ENCODE measurements at places on chromosomes 12 and 14.

DNA sequence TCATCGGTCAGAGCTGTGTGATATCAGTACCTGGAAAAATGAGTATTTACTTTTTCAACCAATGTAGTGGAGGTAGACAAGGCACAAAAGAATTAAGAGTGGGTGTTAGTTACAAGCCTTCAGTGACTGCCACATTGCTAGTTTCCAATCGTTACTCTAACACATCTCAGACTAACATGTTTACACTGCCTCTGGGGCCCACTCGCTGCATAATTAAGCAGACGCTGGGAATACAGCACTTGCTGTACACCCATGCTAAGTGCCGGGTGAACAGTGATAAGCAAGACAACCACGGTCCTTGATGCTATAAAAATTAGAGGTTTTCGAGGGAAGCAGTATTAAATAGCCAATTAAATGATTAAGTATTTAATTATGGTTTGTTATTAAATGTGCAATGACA lies 1147.6 kb downstream of the AACS start:
- no peak for DNase-seq

GRCh38 chr12:122850695-122851350 lies 15.6 kb downstream of the HIP1R start:
- DNase-seq, result no peak

- DNase-seq, result no peak
Observed at GRCh38 chr12:28586481-28586880, 396.2 kb downstream of the CCDC91 start.

- no peak for DNase-seq
Observed at GRCh38 chr12:70007687-70008086, 182.7 kb downstream of the MYRFL start.

DNA sequence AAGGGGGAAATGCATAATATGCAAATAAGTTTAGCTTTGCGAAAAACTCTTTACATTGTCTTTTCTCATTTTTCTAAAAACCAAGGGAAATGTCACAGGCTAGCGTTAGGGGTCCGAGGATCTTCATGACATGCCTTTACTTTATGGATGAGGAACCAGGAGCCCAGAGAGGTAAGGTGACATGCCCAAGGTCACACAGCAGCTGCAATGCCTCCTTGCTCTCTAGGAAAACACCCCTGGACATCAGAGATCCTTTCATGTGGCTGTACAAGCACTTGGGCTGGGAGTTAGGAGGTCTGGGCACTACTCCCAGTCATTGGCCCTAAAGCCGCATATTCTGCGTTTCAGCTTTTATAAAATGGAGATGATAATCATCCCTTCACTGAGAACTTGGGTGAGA lies 741 bp downstream of the PROX2 start:
- DNase-seq, result no peak

DNA sequence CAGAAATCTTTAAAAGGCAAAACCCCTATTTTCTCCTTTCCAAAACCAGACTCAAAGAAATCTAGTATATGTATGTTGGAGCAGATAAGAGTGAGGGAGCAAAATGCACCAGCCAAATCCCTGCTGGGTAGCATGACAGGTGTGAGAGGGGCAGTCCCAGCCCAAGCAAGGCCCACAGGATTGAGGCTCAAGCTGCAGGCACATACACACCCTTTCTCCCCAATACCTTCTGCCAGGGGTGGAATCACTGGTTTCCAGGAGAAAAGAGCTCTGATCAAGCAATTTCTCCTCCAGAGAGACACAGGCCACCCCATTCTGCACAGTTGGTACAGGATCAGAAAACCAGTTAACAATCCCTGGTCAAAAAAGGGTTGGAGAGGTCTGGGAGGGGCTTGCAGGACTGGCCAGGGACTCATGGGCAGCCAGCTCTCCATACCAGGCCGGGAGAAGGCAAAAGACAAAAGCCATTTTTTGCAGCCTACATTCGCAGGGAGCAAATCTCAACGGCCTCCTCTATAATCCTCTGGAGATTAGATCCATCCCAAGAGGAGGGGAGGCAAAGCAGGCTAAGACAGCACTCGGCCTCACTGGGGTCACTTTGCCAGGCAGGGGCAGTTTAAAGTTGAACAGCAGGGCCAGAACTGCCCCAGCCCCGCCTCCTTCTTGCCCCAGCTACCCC lies 2.1 kb downstream of the KMT2D start:
- no peak for DNase-seq

DNA sequence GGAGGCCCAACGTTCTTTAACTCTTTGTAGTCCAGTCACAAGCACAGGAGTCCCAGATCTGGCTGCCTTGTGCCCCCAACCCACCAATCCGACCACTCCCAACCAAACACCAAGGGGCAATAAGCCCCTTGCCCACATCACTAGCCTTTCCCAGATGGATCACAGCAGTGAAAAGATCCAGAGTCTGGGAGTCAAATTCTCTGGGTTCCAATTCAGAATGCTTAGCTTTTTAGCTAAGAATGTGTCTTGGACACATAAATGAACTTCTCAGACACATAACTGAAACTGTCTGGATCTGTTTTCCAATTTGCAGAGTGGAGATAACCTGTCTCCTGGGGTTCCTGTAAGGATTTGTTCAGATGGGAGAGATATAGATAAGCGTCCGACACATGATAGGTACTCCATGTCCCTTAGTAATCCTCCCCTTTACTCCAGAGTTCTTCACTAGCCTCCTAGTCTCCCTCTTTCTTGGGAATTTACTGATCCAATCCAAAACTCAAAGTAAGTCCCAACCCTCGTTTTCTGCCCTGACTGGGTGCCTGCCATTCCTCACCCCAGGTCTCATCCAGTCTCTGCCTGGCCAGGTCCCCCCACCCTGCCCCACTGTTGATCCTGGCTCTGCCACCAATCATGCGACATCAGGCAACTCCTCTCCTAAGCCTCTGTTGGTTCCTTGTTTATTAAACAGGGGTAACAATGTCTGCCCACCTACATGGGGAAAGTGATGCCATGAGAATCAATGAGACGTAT lies 439 bp upstream of the TNFRSF1A start:
- no peak for DNase-seq

GRCh38 chr14:103078420-103078749 lies 5.6 kb upstream of the LBHD2 start:
- DNase-seq, result peak; percentile 82

- DNase-seq, result no peak
Observed at GRCh38 chr12:111355201-111355925, 13.5 kb downstream of the PHETA1 start.

DNA sequence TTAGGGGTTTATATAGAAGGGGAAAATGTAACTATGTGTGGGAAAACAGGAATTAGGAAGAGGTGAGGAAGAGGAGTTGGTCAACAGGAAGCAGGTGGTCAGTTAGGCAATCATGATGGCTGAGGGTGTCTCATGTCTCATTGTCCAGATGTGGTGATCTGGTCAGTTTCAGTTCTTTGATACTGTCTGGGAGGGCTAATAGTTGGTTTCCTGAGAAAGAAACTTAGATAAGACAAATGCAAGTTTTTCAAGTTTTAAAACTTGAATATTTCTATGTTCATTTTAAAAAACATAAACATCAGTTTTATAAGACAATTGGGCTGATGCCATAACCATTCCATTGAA lies 1121.8 kb upstream of the USP15 start:
- DNase-seq, result no peak

DNA sequence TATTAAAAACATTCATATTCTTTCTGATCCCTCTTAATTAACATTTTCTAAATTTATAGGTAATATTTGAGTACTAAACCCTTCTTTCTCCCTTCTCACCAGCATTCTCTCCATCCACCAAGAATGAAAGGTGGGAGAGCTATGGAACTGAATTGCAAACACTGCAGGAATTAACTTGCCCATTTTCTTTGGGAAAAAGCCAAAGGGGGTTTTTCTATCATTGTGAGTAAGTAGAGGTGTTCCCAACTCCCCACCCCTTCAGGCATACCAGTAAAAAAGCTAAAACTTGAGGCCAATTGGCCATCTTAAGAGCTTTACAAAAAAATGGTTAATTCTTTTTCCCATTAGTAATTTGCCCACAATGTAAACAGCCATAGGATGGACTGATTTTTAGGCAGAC lies 23.7 kb downstream of the PCNX1 start:
- DNase-seq, result no peak

DNA sequence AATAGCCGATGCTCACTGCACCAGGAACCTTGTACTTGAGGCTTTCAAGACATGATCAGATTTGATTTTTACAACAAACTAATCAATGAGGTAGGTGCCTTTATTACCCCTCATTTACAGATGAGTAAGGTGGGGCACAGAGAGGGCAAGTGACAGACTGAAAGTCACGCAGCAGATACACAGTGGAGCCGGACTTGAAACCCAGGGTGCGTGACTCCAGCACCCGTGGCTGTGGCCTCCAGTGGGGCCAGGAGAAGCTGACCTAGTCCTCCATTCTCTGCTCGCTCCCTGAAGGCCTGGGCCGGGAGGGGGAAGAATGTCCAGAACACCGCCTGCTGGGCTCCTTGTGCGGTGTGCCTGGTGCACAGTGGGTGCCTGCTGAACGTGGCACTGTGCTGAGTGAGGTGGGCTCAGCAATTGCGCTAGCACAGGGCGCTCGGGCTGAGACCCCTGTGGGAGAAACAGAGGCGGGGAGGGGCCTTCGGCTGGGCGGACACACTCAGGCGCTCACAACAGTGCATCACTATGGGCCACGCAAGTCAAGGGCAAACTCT lies 125.2 kb downstream of the CALM1 start:
- DNase-seq, result no peak

DNA sequence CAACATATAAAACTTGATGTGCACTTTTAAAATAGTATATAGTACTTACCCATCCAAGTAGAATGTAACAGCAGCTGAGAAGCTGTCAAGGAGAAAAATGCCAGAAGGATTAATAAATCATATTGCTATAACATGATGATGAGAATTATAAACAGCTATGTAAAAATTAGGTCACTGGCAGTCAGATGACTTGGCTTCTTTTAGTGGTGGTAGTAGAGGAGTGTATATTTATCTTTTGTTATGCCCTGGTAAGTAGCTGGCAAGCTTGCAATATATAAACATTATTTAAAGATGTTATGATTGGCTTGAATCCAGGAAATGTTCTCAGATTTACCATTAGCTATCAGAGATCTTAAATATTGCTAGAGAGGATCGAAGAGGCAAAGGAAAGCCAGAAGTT lies 471.0 kb upstream of the MGAT4C start:
- no peak for DNase-seq

DNA sequence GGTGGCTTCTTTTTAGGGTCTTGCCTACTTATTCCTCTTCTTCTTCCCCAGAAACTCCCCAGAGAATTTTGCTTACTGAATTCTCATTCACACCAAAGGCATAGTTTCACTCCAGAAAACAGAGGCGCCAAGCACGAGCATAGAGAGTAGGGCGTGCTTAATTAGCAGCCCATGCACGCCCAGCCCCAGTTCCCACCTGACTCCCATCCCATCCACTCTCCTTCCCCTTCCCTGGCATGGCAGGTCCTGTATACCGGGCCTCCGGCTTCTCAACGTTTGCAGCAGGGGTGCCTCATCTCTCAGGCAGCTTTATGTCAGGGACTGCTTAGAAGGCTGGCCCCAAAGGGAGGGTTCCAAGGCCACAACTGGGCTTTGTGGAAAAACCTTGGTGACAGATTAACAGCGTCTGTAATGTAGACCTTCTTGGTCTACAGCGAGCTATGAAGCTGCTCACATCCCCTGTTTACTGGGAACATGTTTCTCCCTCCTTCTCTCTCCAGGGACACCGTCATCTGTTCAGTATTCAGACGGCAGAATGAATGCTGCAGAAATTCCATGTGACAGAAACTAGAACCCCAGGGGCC lies 62.7 kb downstream of the ACTN1 start:
- DNase-seq, result no peak

GRCh38 chr12:38662829-38663228 lies 242.6 kb downstream of the CPNE8 start:
- no peak for DNase-seq

DNA sequence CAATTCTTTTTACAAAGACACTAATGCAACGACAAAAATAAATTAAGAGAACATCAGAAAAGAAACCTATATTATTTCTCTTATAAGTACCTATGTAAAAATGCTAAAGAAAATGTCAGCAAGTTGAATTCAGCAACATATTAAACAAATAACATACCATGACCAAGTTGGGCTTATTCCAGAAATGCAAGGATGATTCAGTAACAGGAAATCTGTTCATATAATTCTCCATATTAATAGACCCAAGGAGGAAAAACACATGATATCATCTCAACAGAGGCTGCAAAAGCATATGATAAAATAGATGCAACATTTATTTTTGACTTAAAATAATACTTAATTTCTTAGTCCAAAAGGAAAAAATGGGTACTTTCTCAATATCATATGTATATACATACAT lies 25.1 kb upstream of the GPHB5 start:
- DNase-seq, result no peak

- DNase-seq, result no peak
Observed at GRCh38 chr14:65604936-65605335, 192.4 kb downstream of the FUT8 start.

DNA sequence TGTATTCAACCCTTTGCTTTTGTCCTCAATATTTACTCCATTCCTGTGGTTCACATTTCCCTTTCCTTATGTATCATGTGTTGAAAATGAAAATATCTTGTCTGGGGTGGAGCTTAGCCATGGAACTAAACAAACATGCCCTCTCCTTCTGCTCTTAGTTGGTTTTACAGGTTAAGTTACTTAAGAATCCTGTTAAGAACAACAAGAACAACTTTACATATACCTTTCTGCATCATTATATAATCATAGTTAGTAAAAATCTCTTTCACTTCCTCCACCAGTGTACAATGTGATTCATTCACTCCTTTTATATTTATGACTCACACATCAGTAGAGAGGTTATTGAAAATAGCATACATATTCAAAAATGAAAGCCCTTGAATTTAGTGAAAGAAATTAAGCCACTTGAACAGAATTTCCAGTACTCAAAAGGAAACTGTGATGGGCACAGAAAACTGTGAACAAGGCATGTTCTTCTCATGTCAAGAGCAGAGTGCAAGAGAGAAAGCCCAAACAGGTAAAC lies 307.7 kb downstream of the CCDC91 start:
- no peak for DNase-seq

DNA sequence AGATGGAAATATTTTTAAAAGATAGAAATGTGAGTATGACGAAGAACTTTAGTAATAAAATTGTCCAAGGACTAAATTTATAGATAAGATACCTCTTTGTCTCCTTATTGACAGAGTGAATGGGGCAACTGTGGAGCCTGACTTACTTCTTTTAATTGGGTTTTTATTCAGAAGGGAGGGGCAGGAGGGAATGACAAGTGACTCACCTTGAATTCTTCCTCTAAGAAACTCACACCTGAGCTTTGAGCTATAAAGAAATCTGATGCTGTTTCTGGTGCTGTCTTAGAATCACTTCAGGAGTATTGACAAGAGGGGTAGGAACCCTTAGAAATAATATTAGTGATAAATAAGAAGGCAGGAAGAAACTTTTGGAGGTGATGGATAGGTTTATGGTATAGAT lies 951 bp downstream of the NR1H4 start:
- DNase-seq, result no peak

DNA sequence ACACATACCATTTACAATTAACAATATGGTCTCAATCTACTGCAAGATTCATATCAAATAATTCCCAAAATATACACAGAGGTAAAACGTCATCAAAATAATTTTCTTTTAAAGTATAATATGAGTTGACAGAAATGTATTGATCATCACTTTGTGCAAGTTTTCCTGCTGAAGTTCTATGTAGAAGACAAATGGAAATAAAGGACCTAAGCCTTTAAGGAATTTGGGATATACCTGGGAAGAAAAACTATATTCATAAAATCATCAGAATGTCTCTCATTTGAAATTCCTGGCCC lies 61.1 kb upstream of the DAAM1 start:
- DNase-seq, result no peak

- peak; percentile 67 for DNase-seq
Observed at GRCh38 chr12:103503546-103504480, 8.0 kb upstream of the C12orf42 start.

All from CD4-positive, alpha-beta T cell treated with Interleukin-12 subunit alpha and Interleukin-12 subunit beta, for 1 hour (primary cell).